ENCODE measurements at places on chromosomes 12 and 14.

GRCh38 chr12:22064968-22065367, 18.9 kb downstream of the CMAS start:
- DNase-seq, result no peak

DNA sequence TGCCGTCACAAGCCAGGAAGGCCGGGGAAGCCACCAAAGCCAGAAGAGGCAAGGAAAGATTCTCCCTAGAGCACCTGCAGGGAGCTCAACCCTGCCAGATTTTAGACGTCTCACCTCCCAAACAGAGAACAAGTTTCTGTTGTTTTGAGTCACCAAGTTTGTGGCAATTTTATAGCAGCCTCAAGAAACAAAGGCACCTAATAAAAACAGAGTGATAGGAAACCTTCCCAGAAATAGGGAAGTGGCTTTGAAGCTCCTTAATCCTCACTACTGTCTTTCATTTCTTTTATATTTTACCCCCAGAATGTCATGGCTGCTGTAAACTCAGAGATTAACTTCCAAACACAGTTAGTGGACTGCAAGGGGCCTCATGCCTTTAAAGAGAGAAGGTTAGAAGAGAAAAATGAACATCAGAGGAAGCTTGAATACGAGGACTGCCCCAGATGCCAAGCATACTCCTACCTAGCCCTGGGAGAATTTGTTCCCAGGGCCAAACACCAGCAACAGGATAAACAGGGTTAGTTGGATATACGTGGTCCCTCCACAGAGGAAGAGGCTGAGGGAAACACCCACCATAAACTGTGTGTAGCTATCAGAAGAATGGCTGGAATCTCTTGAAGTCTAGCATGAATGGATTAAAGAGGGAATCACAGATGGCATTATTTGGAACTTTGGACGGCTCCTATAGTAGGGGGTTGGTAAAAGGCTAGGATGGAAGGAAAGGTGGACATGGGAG, 148.3 kb downstream of the KCNA5 start:
- no peak for DNase-seq

- no peak for DNase-seq
Observed at GRCh38 chr12:94969424-94969823, 34.1 kb downstream of the NDUFA12 start.

- no peak for DNase-seq
Observed at GRCh38 chr12:111869671-111870070, 27.6 kb downstream of the MAPKAPK5 start.

DNA sequence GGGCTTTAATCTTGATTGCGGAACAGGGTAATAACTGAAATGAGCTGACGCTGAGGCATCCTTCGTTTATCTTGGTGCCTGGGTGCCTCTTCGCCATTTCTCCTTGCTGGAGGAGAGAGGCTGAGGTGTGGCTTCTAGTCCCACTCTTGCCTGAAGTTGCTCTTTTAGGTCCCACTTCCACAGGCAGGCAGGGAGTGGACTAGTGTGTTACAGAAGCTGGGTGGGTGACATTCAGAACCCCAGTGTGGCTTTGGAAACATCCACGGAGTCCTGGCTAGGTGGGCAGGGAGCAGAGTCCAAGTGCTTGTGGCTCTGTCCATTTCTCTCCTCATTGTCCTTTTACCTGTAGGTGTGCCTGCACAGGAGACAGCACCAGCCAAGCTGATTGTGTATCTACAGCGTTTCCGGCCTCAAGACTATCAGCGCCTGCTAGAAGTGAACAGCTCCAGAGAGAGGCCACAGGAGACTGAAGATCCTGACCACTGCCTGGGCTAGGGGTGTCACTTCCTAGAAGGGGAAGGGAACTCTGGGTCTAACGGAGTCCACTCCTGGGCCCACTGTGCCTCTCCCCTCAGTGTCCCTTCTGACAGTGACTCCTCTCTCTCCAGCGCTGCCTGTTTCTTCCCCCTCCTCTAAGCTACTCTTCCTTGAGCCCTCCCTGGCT, 2.4 kb downstream of the THTPA start:
- no peak for DNase-seq

DNA sequence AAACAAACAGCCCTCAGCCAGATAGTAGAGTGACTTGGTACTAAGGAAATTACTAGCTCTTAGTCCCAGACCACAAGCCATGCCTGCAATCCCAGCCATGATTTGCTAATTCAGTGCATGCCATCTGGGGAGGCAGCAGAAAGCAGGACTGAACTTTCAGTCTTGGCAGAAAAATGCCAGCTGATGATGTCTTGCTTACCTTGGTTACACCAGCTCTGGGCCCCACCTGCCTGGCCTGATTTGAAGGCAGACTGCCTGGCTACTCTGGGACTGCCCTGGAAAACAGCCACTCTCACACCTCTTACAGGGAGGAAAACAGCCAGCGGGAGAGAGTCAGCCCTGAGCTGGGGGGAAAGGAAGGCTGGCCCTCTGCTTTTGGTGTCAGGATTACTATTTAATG, 4.6 kb upstream of the UNC119B start:
- no peak for DNase-seq

DNA sequence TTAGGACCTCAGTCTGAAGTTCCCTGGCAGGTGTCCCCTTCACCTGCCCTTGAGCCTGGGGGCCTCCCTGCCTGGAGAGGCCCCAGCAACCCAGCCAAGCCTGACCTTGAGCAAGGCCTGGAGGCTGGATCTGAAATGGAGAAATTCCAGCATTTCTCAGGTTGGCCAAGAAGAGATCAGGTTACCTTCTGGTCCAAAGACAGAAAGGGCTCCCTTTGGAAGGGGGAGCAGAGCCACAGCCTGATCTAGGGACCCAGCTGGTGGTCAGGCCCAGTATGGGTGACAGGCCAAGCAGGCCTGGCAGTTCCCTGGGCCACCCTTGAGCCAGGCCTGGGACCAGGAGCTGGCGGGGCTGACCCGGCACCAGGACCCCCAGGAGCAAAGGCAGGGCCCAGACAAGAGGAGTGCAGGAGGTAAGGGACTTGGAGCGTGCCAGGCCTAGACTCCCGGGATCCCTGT, 82.8 kb downstream of the TNFAIP2 start:
- no peak for DNase-seq

DNA sequence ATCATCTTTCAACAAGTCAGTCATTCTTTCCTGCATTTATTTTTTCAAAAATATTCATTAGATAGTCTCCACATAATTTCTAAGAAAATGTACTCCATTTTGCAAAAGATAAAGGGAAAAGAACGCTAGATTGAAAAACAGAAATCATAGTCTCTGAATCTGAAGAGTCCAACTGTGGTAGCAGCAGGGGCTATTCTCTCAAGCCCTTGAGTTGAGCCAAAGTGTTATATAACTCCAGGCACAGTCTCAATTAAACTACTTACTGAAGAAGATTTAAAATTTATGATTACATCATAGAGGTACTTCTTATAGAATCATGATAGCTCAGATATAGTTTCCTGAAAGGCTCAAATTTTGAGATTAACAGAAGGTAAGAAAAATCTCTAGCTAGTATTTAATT, 5.8 kb downstream of the LDHB start:
- no peak for DNase-seq

DNA sequence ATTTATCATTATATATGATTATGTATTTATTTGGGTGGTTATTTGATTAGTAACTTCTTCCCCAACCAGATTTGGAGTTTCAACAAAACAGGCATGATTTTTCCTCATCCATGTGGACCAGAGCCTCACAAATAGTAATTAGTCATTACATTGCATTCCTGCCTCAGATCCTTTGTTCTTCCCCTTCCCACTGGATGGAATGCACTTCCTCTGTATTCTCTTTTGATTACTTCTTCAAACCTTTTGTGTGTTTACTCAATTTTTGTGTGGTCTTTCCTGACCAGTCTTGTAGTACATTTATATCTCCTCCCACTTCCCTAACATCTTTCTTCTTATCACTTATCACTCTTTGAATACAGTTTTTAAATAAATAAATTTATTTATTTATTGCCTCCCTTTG, 15.5 kb downstream of the SYT1 start:
- DNase-seq, result no peak

- no peak for DNase-seq
Observed at GRCh38 chr12:88471331-88472045, 108.8 kb downstream of the KITLG start.

GRCh38 chr12:74111688-74112360, 425.8 kb upstream of the ATXN7L3B start:
- no peak for DNase-seq

DNA sequence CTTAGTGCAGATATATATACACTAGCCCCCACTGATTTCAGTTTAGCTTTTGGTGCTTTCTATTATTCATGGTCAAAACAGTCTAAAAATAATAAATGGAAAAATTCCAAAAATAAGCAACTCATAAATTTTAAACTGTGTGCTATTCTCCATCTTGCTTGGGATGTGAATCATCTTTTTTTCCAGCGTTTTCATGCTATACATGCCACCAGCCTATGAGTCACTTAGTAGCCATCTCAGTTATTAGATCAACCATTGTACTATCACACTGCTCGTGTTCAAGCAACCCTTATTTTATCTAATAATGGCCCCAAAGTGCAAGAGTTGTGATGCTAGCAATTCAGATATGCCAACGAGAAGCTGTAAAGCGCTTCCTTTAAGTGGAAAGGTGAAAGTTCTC, 73.9 kb upstream of the KRR1 start:
- DNase-seq, result no peak

GRCh38 chr12:109388167-109388563, 40.5 kb downstream of the MYO1H start:
- DNase-seq, result no peak

GRCh38 chr14:90676356-90676755, 139.9 kb downstream of the TTC7B start:
- no peak for DNase-seq

GRCh38 chr14:49992901-49993339, 100.0 kb downstream of the ARF6 start:
- DNase-seq, result no peak

DNA sequence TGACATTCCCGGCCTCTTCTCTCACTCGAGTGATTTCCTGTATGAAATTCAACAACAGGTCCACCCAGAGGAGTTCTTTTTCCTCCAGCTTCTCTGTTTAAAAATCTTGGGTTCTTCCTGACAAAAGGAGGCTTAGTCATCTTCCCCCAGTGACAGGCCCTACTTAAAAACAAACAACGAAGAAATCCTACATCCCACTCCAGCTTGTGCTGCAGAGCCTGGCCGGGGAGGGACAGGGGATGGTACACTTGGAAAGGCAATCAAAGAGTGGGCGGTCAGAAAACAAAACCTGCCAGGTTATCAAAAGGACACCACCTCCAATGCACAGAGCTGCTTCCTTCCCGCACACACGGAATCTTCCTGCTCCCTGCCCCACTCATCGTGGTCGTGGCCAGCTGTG, 101.3 kb downstream of the CACNA1C start:
- no peak for DNase-seq

DNA sequence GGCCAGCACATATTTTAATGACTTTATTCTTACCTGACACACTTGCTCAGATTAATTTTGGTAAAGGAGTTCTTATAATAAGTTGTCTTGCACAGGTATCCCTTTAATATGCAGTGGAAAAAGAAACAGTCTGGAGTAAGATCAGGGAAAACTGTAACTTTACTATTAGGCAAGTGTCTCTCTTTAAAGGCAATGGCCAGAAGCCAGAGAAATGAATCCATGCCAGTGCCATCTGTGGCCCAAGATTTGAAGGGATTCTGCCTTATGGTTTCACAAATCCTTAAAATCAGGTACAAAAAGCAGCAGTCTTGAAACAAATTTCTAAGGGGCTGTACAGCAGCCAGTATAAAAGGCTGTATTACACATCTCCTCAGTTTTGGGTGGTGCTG, 22.4 kb downstream of the NFYB start:
- DNase-seq, result no peak

GRCh38 chr14:88518592-88519512, 36.0 kb downstream of the PTPN21 start:
- no peak for DNase-seq

- no peak for DNase-seq
Observed at GRCh38 chr12:113408756-113409298, 5.1 kb upstream of the SDS start.

- no peak for DNase-seq
Observed at GRCh38 chr12:93279565-93280412, 97.9 kb upstream of the NUDT4 start.

GRCh38 chr12:89663577-89664357, 44.9 kb downstream of the ATP2B1 start:
- DNase-seq, result no peak

- DNase-seq, result no peak
Observed at GRCh38 chr14:63499701-63500250, 43.4 kb downstream of the PPP2R5E start.

- no peak for DNase-seq
Observed at GRCh38 chr12:76764856-76765255, 941 bp downstream of the ZDHHC17 start.

DNA sequence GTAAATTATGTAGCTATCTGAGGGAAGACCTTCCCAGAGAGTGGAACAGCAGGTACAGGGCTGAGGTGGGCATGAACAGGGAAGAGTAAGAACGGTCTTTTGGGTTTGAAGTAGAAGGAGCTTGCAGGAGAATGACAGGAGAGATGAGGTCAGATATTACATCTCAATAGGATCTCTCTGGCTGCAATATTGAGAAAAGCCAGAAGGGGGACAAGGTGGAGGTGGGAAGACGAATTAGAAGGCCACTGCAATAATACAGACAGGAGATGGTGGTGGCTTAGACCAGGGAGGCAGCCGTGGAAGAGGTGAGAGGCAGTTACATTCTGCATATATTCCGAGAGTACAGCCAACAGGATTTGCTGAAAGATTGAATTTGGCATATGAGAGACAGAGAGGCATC, 310.2 kb downstream of the APAF1 start:
- no peak for DNase-seq

GRCh38 chr12:9124383-9125031, 8.8 kb upstream of the A2M start:
- DNase-seq, result no peak

GRCh38 chr14:90717916-90718315, 98.3 kb downstream of the TTC7B start:
- DNase-seq, result no peak

DNA sequence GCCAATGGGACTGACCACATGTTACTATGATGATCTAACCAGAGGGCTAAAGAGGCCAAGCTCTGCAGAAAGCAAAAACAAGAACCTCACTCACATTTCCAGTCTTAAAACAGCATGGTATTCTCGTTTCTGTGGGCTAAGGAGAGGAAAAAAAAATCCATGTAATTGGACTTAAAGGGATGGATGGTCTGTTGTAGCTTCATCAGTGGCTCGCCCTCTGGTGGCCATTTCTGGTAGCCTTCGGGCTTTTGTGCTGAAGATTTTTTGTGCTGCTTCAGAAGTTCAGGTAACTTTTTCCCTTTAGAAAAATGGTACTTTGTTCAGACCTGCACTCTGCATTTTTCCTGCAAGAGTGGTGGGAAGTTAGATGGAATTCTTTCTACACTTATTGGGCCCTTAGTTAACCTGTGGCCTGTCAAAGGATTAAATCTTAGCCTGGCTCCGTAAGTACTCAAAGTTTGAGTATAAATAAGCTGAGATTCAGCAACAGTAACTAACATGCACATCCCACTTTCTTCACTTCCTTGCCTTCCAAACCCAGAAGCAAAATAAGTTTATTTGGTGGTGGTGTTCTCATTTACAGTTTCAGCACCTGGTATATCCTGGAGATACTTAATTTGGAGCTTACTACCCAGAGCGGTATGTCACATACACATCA, 22.3 kb downstream of the DCAF4 start:
- DNase-seq, result peak; percentile 24
